ENCODE measurements at places on chromosomes 3 and 15.

DNA sequence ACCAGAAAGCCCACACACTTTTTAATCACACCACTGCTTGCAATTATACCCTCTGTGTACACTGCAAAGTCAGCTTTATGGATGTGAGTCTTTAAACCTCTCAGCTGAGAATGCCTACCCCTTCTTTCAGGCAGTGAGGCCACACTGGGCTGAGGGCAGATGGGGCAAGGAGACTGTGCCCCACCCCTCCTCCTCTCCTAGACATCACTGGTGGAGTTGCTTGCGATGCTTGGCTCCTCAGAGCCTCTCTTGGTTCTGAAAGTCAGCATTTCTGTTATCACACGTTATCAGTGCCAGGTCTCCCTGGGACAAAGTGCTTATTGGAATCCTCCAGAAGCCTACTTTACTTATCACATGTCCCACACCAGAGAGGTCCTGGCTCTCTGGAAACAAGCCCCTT is 128.2 kb downstream of the ZNF621 start:
- DNase-seq: no peak

DNA sequence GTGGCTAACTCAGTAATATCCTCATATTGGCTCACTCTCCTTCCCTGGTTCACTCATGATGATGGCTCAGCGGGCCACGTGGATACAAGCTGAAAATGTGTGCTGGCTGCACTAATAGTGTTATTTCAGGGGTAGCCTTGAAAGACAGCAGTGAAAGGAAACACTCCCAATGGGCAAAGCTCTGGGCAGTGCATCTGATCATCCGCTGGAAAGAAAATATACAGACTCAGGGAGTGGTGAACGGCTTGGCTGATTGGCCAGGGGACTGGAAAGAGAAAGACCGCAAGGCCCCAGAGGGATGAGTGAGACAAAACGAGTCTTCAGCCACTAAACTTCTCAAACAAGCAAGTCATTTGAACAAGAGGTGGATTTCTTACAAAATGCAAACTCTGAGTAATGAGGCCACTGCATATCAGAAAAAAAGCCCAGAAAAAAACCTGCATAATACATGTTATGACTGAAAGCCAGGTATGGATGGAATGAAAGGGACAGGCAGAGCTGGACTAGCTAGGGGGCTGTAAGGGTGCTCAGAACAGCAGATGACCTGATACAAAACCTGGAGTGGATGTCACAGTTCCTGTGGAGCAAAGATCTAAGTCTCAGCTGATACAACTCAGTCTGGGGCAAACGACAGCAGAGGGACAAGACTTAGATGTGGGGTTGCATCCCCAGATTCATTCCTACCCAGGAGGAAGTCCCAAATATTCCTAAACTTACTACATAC is 33.3 kb downstream of the CMTM6 start:
- DNase-seq: no peak

DNA sequence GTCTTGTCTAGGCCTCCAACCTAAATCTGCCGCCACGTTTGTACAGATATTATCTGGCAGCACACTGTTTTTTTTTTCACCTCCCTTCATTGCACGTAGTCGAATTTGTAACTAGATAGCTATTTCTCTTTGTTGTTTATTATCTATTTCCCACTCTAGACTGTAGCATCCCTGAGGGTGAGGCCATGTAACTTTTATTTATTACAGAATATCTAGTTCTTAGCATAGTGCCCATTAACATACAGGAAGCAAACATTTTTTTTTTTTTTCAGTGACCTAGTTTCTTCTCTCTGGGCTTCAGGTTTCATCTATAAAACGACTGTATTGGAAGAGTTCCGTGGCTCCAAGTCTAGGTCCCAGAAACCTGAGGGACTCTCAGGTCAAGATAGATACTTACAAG is 354.3 kb downstream of the FGF12 start:
- DNase-seq: no peak

DNA sequence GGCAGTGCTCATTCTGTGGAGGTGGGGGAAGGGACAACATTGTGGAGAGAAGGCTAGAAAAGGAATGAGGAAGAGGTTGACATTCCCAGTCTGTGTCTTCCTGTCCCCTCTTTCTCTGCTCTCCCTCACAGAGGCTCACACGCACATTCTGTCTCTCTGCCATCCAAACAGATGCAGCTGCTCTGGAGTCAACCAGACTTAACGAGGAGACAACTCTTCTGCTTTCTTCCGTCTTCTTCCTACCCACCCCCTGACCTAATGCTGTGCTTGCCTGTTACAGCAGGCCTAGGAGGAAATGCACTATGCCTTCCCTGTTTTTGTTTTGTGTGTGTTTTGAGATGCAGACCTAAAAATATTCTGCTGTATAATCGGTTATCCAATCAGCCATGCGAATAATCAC is 121.9 kb downstream of the CACNA1D start:
- DNase-seq: peak; percentile 61

- DNase-seq: no peak
Measured at GRCh38 chr3:114351123-114351821, 57.4 kb downstream of the TIGIT start.

GRCh38 chr15:91447991-91448644 is 348.1 kb downstream of the SV2B start:
- DNase-seq: no peak

GRCh38 chr3:134795746-134796280 is 753 bp downstream of the EPHB1 start:
- no peak for DNase-seq

- DNase-seq: no peak
Measured at GRCh38 chr3:12993517-12994356, 79.5 kb downstream of the IQSEC1 start.

DNA sequence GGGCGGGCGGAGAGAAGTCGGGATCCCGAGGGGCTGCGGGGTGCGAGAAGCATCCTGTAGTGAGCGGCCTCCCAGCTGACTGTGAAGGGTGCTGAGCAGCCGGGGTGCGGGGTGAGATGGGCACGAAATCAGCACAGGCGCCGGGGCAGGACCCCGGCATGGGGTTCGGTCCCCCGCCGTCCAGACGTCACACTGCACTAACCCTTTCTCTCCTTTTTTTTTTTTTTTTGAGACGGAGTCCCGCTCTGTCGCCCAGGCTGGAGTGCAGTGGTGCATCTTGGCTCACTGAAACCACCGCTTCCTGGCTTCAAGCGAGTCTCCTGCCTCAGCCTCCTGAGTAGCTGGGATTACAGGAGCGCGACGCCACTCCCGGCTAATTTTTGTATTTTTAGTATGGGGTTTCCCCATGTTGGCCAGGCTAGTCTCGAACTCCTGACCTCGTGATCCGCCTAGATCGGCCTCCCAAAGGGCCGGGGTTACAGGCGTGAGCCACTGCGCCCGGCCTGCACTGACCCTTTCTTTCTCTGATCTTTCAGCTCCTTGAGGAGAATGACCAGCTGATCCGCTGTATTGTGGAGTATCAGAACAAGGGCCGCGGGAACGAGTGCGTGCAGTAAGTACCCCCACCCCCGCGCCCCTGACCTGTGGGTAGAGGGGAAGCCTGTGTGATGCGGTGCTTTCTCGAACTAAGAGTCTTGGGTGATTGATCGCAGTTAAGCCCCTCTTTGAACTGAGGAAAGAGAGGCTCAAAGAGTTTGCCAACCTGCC is 513 bp downstream of the SS18L2 start:
- peak; percentile 41 for DNase-seq

DNA sequence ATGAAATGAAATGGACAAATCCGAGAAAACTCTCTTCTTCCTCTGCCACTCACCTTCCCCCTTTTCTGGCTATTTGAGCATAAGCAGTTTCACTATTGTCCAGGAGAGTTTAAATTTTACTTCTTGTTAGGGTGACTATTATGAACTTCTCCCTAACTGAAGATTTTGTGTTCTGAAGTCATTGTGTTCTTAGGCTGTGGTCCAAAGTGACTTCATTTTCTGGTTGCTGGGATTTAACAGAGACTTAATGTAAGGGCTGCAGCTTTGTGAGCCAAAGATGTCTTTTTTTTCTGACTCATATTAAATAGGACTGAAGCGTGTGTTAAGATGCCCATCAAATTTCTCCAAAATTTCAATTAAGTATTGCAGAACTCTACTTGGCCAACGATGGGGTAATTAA is 46.5 kb upstream of the FSTL1 start:
- no peak for DNase-seq

- peak; percentile 70 for DNase-seq
Measured at GRCh38 chr3:10263646-10264363, 15.5 kb downstream of the TATDN2 start.

DNA sequence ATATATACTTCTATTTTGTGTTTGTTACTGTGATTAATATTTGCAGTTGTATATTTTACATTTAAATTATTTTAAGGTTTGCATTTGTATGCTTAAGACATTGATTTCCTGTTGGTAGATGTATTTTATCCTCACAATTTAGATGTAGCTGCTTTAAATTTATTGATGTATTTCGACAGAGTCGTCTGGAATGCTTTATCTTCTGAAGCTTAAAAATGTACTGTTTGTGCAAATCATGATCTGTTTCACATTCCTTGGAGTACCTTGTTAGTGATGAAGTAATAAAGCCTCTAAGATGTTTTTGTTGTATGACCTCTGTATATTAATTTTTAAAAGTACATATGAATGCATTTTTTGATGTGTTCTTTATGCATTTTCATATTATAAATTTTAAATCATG is 1.9 kb downstream of the CHD2 start:
- no peak for DNase-seq

DNA sequence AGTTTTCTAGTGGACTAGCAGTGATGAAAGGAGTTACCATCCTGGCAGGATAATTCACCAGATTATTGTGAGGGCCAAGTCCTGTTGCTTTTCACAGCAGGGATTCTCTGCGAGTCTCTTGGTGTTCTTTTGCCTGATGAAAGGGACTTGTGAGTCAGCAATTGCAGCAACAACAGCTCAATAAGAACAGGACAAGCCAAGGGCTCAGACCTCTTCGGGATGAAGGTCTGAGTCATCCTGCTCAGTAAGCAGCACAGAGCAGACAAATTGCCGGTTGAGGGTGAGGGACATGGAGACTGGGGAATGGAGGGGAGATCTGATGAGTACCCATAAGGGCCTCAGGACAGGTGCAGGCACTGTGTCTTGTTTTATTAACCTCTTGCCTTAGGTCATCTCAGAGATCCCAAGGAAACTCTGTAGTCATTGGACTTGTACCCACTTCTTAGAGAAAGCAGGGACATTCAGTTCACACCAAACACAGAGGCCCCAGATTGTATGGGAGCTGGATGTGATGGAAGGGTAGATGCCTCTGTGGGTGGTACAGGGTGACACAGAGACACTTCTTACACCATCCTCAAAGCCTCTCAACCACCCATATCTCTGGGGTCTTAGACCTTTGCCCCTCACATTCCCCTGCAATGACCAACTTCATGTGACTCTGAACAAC is 173.8 kb upstream of the TLE3 start:
- no peak for DNase-seq

DNA sequence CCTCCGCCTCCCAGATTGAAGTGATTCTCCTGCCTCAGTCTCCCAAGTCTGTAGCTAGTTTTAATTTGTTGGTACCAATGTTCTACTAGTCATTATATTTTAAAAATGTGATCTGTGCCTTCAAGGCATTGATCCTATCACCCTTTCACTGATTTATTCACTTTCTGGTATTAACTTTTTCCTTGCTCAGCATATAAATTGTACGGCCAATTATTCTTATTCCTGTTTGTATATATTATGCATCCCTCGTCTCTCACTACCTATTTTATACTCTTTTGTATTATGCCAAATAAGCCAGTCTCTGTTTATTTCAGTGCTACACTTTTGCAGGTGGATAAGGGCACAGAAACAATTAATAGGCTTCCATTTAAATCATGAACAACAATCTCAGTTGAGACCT is 620.2 kb upstream of the BCHE start:
- DNase-seq: no peak

DNA sequence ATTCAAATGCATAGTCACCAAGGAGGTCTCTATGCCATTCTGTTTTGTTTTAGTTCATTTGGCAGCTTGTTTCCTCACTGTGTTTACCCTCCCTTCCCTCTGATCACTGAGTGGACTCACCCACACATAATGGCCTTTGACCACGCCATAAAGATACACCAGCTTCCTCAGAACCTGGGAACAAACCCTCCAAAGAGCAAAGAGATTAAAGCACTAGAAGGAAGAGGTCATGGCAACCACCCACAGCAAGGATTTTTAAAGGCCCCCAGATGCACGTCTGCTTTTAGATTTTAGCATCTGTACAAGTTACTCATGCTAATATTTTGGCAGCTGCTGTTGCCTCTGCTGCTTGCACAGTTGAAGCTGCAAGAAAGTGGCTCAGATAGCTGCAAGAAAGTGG is 47.9 kb upstream of the CADPS start:
- DNase-seq: no peak

DNA sequence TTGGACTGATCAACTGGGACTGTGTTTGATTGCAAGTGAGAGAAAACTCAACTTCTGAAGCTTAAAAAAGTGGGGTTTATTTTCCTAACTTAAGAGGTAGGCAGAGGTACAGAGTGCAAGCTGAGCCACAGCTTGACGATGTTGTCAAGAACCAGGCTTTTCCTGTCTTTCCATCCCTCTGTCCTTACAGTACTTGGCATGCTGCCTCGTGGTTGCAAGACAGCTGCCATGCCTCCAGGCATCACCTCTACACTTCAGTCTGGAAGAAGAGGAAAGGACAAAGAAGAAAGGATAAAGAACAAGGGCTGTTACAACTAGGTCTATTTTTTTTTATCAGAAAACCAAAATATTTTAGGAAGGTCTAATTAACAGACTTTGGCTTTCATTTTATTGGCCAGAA is 51.8 kb upstream of the GALNT15 start:
- DNase-seq: no peak

GRCh38 chr15:34987609-34988026 is 469 bp downstream of the ZNF770 start:
- DNase-seq: no peak

- DNase-seq: no peak
Measured at GRCh38 chr15:36325206-36325605, 254.2 kb upstream of the CDIN1 start.

GRCh38 chr15:75620841-75621391 is 4.6 kb downstream of the SNUPN start:
- DNase-seq: no peak

GRCh38 chr15:74132681-74133651 is 2.6 kb downstream of the ISLR2 start:
- DNase-seq: no peak

Measured in KBM-7 (cell line).